ENCODE measurements at places on chromosomes 4 and X. TPM values are rescaled to one million over a fixed set of nuclear protein-coding genes. Genes with fewer than 3 reads are reported as not detected.

The CLDN24 gene
- total RNA-seq, result not detected

The FGFR3 gene
- 30.4 TPM for total RNA-seq

The DDX53 gene
- total RNA-seq, result not detected

The MUC7 gene
- not detected for total RNA-seq

The SMPX gene
- 40.1 TPM for total RNA-seq

The SNX12 gene
- 31.2 TPM for total RNA-seq

The FGF5 gene
- 0.10 TPM for total RNA-seq

The ZNF157 gene
- 0.49 TPM for total RNA-seq

The ODAPH gene
- total RNA-seq, result not detected

The DCAF12L1 gene
- total RNA-seq, result 0.89 TPM

The FHIP1A gene
- total RNA-seq, result 30.6 TPM

The WNK3 gene
- 3.1 TPM for total RNA-seq

The MAGEE1 gene
- total RNA-seq, result 2.0 TPM

The ZNF674 gene
- total RNA-seq, result 5.1 TPM

The HAND2 gene
- 1.1 TPM for total RNA-seq

The CYP4V2 gene
- total RNA-seq, result 11.6 TPM

The OTUD6A gene
- not detected for total RNA-seq

The GPR78 gene
- 1.2 TPM for total RNA-seq

The NHSL2 gene
- 6.9 TPM for total RNA-seq

The HSPA4L gene
- 8.8 TPM for total RNA-seq

The NMU gene
- total RNA-seq, result 2.8 TPM

All from skin of body (tissue), 3 donors.